ENCODE measurements at places on chromosomes 6 and 20. TPM values are rescaled to one million over a fixed set of nuclear protein-coding genes. Genes with fewer than 3 reads are reported as not detected.
A peak's percentile ranks its signal among the peaks of the same experiment; 100 is the strongest.

- H3K27ac ChIP-seq: no peak overlapping the region
- H3K4me1 ChIP-seq: no peaks in the 10 kb centered on the region
- H3K36me3 ChIP-seq: no peaks in the 10 kb centered on the region
- DNase-seq: no peak
Observed at GRCh38 chr20:53426766-53427312, 166.8 kb downstream of the ZNF217 start.

GRCh38 chr6:74181471-74181870 is 485.5 kb downstream of the CD109 start:
- no peaks in the 10 kb centered on the region for H3K36me3 ChIP-seq
- DNase-seq: no peak
- H3K27me3 ChIP-seq: no peaks in the 10 kb centered on the region
- H3K27ac ChIP-seq: no peak overlapping the region
- H3K4me3 ChIP-seq: no peak overlapping the region
- no peaks in the 10 kb centered on the region for H3K4me1 ChIP-seq

DNA sequence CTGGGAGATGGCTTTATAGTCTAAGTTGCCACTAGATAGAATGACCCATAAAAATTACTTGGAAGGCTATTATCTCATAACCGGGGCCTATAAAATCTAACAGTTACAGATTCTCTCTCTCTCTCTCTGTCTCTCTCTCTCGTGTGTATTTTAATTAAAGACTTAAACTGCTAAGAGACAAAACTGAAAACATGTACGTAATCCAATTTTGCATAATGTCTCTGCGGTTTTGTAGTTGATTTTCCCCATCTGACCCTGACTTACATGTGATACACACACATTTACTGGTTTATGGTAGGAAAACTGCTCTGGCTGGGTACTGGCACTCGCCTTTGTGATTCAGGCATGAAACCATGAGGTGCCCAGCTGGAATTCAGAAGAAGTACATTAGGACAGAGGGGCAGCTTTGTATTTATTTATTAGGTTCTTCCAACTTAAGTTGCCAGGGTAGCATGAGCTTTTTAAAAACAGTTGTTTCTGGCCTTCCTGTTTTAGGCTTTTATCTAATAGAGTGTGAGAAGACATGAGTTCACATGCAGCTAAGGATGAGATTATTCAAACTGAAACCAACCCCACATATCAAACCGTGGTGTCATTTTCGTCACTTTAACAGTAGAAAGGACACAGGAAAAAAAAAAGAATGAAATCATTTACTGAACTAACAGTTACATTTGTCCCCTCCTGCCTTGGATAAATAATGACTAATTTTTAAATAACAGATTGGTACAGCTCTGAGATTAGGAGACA is 182.5 kb downstream of the GMPR start:
- H3K27me3 ChIP-seq: no peaks in the 10 kb centered on the region
- no peak overlapping the region for H3K4me3 ChIP-seq
- no peaks in the 10 kb centered on the region for H3K36me3 ChIP-seq
- no peak for DNase-seq
- H3K4me1 ChIP-seq: peaks cover 4% of the 10 kb centered on the region
- no peak overlapping the region for H3K27ac ChIP-seq

GRCh38 chr6:100099189-100100074 is 105.4 kb upstream of the MCHR2 start:
- no peak overlapping the region for H3K27ac ChIP-seq
- no peaks in the 10 kb centered on the region for H3K27me3 ChIP-seq
- H3K4me1 ChIP-seq: no peaks in the 10 kb centered on the region
- no peak for DNase-seq
- no peaks in the 10 kb centered on the region for H3K36me3 ChIP-seq

GRCh38 chr6:13917141-13917540 is 7.6 kb upstream of the RNF182 start:
- H3K27ac ChIP-seq: no peak overlapping the region
- H3K4me1 ChIP-seq: peaks cover 4% of the 10 kb centered on the region
- no peaks in the 10 kb centered on the region for H3K27me3 ChIP-seq
- H3K4me3 ChIP-seq: no peak overlapping the region
- DNase-seq: no peak
- H3K36me3 ChIP-seq: no peaks in the 10 kb centered on the region

- H3K36me3 ChIP-seq: no peaks in the 10 kb centered on the region
- H3K27ac ChIP-seq: peak overlapping the region; percentile 84
- peak overlapping the region; percentile 96 for H3K4me3 ChIP-seq
- H3K27me3 ChIP-seq: no peaks in the 10 kb centered on the region
- H3K4me1 ChIP-seq: peaks cover 29% of the 10 kb centered on the region
- no peak for DNase-seq
Observed at GRCh38 chr20:44886266-44886651, 754 bp downstream of the YWHAB start.

JARID2 gene
- total RNA-seq: 13.2 TPM

ANKEF1 gene
- total RNA-seq: 1.4 TPM

All from gastrocnemius medialis (tissue), 4 donors.